Cardiac atrium fibroblast (primary cell): ENCODE measurements at places on chromosomes 2 and 18. TPM values are rescaled to one million over a fixed set of nuclear protein-coding genes. Genes with fewer than 3 reads are reported as not detected.

The FAM161A gene
- total RNA-seq, result 0.65 and 1.3 TPM in 2 replicates

The FBLN7 gene
- 1.1 and 10.8 TPM in 2 replicates for total RNA-seq

The MEP1B gene
- total RNA-seq, result not detected in 2 replicates

The SLC11A1 gene
- under 0.01 TPM in 2 replicates for total RNA-seq

The EVA1A gene
- total RNA-seq, result 11.9 and 19.3 TPM in 2 replicates

The LYPD6B gene
- total RNA-seq, result not detected in 2 replicates

The SPDYA gene
- total RNA-seq, result 0.36 TPM in 1 of 2 replicates, not detected in the other

The TANC1 gene
- total RNA-seq, result 34.5 and 35.0 TPM in 2 replicates

The HSPE1 gene
- 48.7 and 102 TPM in 2 replicates for total RNA-seq

The ITGB6 gene
- total RNA-seq, result not detected in 2 replicates

The LTBP1 gene
- total RNA-seq, result 105 and 127 TPM in 2 replicates

The TCF4 gene
- total RNA-seq, result 52.0 and 67.9 TPM in 2 replicates

The PROM2 gene
- under 0.01 TPM in 1 of 2 replicates, not detected in the other for total RNA-seq

The LHCGR gene
- total RNA-seq, result not detected in 2 replicates

The LINC00305 gene
- total RNA-seq, result not detected in 2 replicates
